ENCODE measurements at places on chromosomes 12 and 14.
A peak's percentile ranks its signal among the peaks of the same experiment; 100 is the strongest.

- DNase-seq, result no peak
These were observed 68.7 kb downstream of the CIT start for GRCh38 chr12:119808441-119808840.

- DNase-seq, result no peak
These were observed 3.4 kb downstream of the ACVRL1 start for GRCh38 chr12:51910691-51911090.

GRCh38 chr12:46661110-46661845, 164.5 kb downstream of the SLC38A4 start:
- DNase-seq, result peak; percentile 74

DNA sequence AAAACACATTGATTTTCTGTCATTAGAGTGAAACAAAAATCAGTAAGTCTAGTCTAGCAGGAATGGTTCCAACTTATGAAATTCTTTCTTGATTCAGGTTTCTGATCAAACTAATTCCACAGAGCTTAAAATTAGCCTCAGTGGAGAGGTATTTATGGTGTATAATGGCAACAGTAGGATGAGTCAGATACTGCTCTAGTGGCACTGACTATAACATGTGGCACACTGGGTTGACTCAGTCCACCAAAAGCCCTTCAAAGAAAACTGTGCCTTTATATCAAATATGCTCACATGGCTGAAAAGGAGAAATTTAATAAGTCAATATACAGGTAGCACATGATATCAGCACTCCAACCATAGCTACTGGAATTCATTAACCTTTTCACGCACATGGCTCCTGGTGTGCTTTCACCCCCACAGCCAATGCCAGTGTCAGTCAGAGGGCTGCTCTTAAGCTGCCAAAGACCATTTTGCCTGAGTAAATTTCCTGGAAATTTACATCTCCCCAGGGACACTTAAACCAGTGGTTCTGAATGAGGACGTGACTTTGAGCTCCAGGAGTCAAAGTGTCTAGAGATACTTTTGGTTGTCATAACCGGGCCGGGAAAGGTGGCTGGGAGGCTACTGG, 21.7 kb upstream of the CATSPERB start:
- no peak for DNase-seq

DNA sequence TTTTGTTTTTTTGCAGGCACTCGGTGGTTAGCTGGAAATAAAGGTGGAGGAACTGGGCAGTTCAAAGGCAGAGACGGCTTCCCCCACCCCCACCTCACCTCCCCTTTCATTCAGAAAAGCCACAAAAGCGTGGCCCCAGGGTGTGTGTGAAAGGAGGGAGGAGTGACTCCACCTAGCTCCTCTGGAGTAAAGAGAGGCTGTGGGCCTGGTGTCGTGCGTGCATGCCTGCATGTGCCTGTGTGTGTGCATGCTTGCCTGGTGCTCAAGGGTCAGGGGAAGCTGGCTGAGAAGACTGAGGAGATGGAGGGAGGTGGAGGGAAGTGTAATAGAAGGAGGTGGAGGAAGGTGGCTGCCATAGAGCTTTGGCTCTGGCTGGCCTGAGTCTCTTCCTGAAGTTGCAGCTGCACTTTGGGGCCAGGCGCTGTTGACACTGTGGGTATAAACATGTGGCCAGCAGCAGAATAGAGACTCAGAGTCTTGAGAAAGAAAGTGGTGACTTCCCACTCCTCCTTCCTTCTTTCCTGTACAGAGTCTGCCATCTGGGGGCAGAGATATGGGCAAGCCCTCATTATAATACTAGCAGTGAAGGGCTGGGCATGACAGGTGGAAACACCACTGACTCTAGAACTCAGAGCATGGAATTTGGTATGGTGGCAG, 36.9 kb upstream of the SINHCAF start:
- DNase-seq, result no peak

DNA sequence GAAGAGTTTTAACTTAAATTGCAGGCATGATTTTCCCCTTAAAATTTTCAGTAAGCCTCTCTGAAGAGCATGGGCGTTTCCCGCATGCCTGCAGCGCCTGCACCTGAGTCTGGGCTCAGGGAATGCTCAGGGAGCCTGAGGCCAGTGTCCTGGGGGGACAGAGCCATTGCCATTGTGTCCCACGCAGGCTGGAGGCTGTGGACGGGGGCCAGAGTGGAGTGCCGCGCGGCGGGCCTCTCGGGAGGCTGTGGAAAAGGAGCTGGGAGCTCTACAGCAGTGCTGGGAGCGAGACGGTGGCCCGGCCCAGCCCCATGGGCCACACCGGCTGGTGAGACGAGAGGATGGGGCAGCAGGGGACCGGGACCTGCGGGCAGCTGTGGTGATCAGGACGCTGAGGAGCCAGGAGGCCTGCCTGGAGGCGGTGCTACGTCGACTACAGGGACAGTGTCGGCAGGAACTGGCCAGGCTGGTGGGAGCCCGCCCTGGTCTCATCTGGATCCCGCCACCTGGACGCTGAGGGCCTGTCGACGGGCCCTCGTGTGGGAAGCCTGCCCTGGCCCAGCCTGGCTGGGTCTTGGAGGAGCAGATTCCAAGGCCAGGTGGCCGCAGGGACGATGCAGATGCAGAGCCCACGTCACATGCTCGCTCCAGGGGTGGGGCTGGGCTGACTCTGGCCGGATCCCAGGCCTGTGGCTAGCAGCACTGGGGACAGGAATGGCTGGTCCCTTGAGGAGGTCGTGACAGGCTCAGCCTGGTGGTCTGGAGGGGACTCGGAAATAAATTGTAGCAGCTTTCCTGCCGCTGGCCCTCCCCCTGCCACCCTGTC, 7.6 kb downstream of the TEDC1 start:
- DNase-seq, result no peak

All from NCI-H1105 treated with DMSO at 0.1 percent for 48 hours (cell line).